ENCODE measurements at places on chromosomes 5 and 9.

DNA sequence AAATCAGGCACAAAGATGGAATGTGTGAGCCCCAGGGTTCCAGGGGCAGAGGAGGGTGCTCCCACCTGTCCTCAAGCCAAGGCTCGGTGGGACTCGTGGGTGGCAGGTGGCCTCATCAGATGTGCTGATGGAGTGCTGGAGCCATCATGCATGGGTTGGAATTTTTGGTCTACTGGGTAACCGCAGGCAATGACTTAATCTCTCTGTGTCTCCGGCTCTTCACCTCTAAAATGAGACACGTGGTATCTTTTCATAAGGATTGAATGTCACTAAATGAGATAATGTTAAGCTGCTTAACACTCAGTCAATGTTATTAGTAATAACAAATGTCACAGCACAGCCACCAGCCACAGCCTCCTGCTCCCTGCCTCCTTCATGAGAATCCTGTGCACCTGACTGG is 245.5 kb downstream of the HSPA4 start:
- no peak for DNase-seq

- no peak for DNase-seq
Observed at GRCh38 chr9:134398756-134399155, 72.5 kb downstream of the RXRA start.

- DNase-seq, result no peak
Observed at GRCh38 chr5:103804711-103805110, 242.1 kb upstream of the NUDT12 start.

DNA sequence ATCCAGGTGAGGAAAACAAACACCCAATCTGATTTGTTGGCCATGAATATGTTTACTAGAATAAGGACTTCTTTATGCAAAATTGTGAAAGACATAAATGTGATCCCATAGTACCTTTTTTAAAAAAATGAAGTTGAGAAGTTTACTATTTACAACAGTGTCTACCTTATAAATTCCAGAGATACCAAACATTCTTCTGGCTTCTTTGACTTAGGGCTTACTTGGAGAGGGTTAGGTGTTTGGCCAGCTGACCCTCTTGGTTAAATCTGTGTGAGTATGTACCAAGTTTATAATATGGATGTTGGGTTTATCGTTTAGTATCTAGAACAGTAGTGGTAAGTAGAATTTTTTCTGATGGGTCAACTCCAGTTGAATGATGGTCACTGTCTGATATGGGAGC is 212.3 kb downstream of the DOCK8 start:
- no peak for DNase-seq

Data from suppressor macrophage (primary cell).